Caco-2 (cell line): ENCODE measurements at places on chromosomes 3 and 15.
A peak's percentile ranks its signal among the peaks of the same experiment; 100 is the strongest.

DNA sequence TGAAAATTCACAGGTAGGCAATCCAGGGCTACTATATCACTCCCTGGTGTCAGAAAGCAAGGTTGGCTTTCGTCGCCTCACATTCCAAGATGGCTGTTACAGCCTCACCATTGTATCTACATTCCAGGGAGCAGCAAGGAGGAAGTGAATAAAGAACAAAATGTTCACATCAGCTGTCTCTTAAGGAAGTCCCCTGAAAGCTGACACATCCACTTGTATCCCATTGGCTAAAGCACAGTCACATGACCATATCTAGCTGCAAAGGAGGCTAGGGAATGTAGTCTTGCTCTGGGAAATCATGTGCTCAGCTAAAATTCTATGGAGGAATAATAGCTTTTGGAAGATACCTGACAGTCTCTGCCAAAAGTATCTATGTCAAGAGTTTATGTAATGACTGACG, 12.8 kb upstream of the GATA2 start:
- peak overlapping the region; percentile 83 for H3K27ac ChIP-seq
- DNase-seq = no peak
- no peaks in the 10 kb centered on the region for H3K27me3 ChIP-seq
- H3K4me3 ChIP-seq = no peak overlapping the region
- H3K36me3 ChIP-seq = no peaks in the 10 kb centered on the region

DNA sequence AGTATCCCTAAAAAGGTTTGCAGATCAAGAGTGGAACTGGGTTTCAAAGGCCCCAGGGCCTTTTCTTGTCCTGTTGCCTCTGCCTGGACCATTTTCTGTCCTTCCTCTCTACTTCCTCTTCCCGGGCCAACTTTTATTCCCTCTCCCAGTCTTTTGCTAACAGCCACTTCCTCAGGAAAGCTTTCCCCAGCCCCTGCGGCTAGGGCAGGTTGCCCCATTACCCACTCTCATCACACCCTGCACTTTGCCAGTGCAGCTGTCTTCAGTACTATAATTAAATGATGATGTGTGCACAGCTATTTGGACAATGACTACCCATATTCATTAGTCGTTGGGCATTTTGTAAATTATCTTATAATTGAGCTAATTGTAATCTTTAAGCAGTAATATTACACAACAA, 150.5 kb upstream of the THBS1 start:
- no peaks in the 10 kb centered on the region for H3K36me3 ChIP-seq
- H3K27ac ChIP-seq = no peak overlapping the region
- no peak overlapping the region for H3K4me3 ChIP-seq

GRCh38 chr15:60370105-60370868, 27.5 kb downstream of the ANXA2 start:
- 0 out of 2 replicates have a peak, but pooled peaks cover 2% of the 10 kb centered on the region for H3K36me3 ChIP-seq
- no peak for DNase-seq
- no peak overlapping the region for H3K4me3 ChIP-seq
- peak overlapping the region; percentile 64 for H3K27ac ChIP-seq
- no peaks in the 10 kb centered on the region for H3K27me3 ChIP-seq

DNA sequence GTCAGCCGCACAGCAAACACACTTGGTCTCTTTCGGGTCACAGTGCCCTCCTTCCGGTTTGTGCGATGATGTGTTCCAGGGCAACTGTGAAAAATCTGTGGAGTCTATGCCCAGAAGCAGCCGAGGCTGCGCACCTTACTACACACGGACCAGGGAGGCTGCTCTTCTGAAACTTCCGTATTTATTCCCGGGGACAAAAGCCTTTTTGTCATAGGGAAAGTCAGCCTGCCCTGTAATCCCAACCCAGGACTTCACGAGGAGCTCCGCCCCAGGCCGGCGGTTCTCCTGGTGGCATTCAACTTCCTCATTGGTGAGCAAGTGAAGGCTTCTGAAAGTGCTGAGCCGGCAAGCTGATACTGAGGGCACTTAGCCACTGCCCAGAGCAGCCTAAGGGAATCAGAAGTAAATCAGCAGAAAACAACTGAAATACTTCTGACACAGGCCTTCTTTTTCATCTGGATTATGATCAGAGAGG, 126.5 kb downstream of the FMN1 start:
- H3K27ac ChIP-seq = no peak overlapping the region
- H3K4me3 ChIP-seq = no peak overlapping the region
- no peaks in the 10 kb centered on the region for H3K36me3 ChIP-seq
- H3K27me3 ChIP-seq = no peaks in the 10 kb centered on the region
